ENCODE measurements at places on chromosomes 16 and 17.

DNA sequence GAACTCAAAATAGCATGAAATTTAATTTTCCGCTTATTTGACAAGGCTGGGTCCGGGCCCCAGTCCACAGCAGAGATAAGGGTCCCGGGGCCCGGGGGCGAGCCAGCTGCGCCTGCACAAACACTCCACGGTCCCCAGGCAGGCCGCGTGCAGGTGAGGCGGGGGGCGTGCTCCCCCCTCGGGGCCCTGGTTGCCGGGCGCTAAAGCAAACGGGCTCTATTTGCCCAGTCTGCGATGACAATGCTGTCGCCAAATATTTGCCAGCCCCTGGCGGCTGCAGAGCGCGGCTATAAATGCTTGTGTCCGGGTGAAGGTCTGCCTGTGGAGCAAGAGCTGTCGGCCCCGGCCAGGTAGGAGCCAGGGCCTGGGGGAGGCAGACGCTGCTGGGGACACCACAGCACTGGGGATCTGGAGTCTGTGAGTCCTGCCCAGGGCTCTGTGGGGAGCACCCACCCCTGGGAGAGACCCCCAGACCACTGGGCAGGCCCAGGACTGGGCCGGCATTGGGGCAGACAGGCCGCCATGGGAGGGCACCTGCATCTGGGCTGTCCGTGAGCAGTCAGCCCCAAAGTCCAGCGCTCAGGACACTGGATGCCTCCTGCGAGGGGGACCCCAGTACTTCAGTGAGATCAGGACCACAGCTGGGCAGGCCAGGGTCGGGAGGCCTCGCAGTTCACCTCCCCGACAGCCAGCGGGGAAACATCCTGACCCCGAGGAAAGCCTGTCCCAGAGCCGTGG is at the start of gene PERCC1:
Gene PERCC1, plus strand, starts transcription at position 320 of the 738 bp plus-strand sequence. CDS start 1,516 bp downstream, outside the sequence.
- no peaks in the 10 kb centered on the region for H3K36me3 ChIP-seq
- H3K4me3 ChIP-seq: no peak within 1 kb of the TSS
- H3K4me1 ChIP-seq: no peaks in the 10 kb centered on the region
- no peak for DNase-seq
- no peak within 1 kb of the TSS for H3K27ac ChIP-seq
- no peaks in the 10 kb centered on the region for H3K27me3 ChIP-seq

DNA sequence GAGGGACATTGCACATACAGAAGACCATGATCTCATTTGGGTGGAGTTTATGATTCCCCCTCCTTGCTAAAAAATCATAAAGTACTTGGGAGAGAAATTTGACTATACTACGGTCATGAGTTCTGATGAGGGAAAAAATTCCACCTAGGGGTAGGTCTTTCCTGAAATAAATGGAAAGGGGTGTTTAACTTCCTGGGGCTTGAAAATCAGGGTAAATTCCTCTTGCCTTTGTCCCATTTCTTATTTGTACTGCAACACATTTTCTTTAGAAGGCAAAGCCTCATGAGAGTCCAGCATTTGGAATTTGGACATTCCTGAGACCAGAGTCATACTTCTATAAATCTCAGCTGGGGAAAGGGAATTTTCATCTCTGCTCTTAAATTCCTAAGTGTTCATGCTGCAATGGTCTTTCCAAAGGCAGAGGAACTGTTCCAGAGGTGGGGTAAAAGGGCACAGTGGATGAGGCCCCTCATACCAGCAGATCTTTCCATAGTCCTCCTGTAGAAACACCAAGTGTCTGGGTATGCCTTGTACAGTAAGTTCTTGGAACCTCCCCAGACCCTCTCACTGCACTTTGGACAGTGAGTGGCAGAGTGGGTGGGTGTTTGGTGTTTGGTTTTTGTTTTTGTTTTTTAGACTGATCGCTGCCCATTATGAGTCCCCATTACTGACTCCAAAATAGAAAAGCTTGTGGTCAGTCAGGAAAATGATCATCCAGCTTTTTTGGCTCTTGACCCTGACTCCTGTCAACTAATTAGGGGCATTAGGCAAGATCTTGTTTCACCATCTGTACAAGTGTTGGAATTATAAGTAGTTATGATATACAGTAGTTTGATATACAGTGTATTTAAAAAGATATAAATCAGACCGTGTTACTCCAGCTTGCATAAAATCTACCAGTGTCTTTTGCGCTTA is 6.0 kb downstream of the LYRM1 start:
- no peaks in the 10 kb centered on the region for H3K27me3 ChIP-seq
- H3K4me1 ChIP-seq: peaks cover 58% of the 10 kb centered on the region

DNA sequence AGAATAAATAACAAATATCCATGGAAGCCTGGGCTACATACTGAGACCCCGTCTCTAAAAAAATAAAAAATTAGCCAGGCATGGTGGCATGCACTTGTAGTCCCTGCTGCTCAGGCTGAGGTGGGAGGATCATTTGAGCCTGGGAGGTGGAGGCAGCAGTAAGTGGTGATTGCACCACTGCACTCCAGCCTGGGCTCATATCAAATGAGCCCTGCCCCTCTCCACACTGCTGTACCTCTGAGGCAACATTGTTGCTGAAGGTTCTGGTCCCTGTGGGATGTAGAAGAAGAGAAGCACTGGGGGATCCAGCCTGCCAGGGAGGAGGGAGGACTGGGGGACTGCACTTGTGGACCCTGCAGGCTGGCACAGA is 11.4 kb upstream of the ARHGAP23 start:
- peaks cover 28% of the 10 kb centered on the region for H3K27me3 ChIP-seq
- H3K4me3 ChIP-seq: no peak overlapping the region
- no peak for DNase-seq

- no peak overlapping the region for H3K27ac ChIP-seq
- no peaks in the 10 kb centered on the region for H3K27me3 ChIP-seq
- no peaks in the 10 kb centered on the region for H3K36me3 ChIP-seq
- H3K4me3 ChIP-seq: no peak overlapping the region
- no peak for DNase-seq
Measured at GRCh38 chr16:61324044-61324443, 712.2 kb downstream of the CDH8 start.

GRCh38 chr16:23356941-23357340 is 54.8 kb downstream of the SCNN1B start:
- H3K4me3 ChIP-seq: no peak overlapping the region
- DNase-seq: no peak
- H3K27me3 ChIP-seq: no peaks in the 10 kb centered on the region
- no peaks in the 10 kb centered on the region for H3K36me3 ChIP-seq
- H3K4me1 ChIP-seq: no peaks in the 10 kb centered on the region

DNA sequence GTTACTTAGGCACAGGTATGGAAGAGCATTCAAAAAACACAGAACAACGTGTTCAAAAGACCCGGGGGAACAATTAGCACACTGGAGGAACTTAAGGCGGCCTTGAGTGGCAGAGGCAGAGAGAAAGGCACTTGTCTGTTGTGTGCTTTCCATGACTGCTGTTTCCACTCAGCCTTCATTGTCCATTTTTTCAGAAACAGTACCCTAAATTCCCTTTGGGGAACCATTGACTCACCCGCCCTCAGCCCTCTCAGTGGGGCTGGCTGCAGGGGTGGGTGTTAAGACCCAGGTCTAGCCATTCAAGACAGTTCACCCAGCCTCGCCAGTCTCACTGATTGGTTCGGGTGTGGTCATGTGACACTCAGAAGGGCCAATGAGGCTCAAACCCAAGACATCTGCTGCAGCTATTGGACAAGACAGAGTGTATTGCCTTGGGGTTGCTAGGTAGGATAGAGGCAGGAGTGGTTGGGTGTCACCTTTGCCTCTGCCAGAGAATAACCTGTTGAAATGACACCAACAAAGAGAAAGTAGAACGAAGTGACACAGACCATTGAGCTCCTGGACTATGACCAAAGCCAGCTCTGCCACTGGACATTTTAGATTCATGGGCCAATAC is 19.6 kb upstream of the CEP20 start:
- no peak overlapping the region for H3K4me3 ChIP-seq
- H3K27me3 ChIP-seq: no peaks in the 10 kb centered on the region
- no peak overlapping the region for H3K27ac ChIP-seq
- peak; percentile 30 for DNase-seq
- no peaks in the 10 kb centered on the region for H3K4me1 ChIP-seq

GRCh38 chr17:12422651-12423050 is 243.0 kb upstream of the MYOCD start:
- H3K4me1 ChIP-seq: no peaks in the 10 kb centered on the region
- DNase-seq: no peak
- no peak overlapping the region for H3K27ac ChIP-seq
- no peak overlapping the region for H3K4me3 ChIP-seq
- H3K27me3 ChIP-seq: no peaks in the 10 kb centered on the region

GRCh38 chr17:61087024-61087423 is 312.6 kb upstream of the TBX2 start:
- H3K36me3 ChIP-seq: no peaks in the 10 kb centered on the region
- no peak overlapping the region for H3K27ac ChIP-seq
- no peak overlapping the region for H3K4me3 ChIP-seq
- no peak for DNase-seq

GRCh38 chr16:29815032-29815721 is 775 bp upstream of the PAGR1 start:
- DNase-seq: no peak
- H3K27me3 ChIP-seq: no peaks in the 10 kb centered on the region
- peaks cover 8% of the 10 kb centered on the region for H3K36me3 ChIP-seq
- peak overlapping the region; percentile 94 for H3K27ac ChIP-seq
- H3K4me1 ChIP-seq: peaks cover 40% of the 10 kb centered on the region

GRCh38 chr16:75203667-75204409 is 3.1 kb downstream of the CTRB2 start:
- no peak overlapping the region for H3K27ac ChIP-seq
- H3K4me1 ChIP-seq: no peaks in the 10 kb centered on the region
- no peaks in the 10 kb centered on the region for H3K27me3 ChIP-seq
- DNase-seq: no peak
- H3K36me3 ChIP-seq: no peaks in the 10 kb centered on the region
- H3K4me3 ChIP-seq: no peak overlapping the region

GRCh38 chr16:61887903-61888302 is 148.3 kb downstream of the CDH8 start:
- H3K27ac ChIP-seq: no peak overlapping the region
- H3K4me3 ChIP-seq: no peak overlapping the region
- H3K36me3 ChIP-seq: no peaks in the 10 kb centered on the region
- no peak for DNase-seq
- H3K27me3 ChIP-seq: no peaks in the 10 kb centered on the region

DNA sequence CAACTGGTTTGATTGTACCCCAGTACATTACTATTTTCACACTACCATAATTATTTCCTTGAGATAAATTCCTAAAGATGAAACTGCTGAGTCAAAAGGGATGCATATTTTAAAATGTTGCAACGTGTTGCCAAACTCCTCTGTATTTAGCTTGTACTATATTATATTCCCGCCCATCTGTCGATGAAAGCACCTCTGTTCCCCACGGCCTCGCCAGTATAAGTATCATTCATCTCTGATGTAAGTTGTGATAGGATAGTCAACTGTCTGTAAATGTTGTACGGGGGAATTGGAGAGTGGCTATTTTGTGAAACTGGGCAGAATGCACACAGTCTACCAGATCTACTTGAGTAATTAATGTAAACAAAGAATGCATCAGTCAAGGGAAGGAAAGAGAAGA is 47.7 kb upstream of the TNRC6A start:
- no peak overlapping the region for H3K27ac ChIP-seq
- H3K4me1 ChIP-seq: peaks cover 8% of the 10 kb centered on the region
- H3K27me3 ChIP-seq: no peaks in the 10 kb centered on the region
- DNase-seq: peak; percentile 18
- H3K36me3 ChIP-seq: no peaks in the 10 kb centered on the region
- no peak overlapping the region for H3K4me3 ChIP-seq

- no peak overlapping the region for H3K4me3 ChIP-seq
- peaks cover 22% of the 10 kb centered on the region for H3K27me3 ChIP-seq
- H3K36me3 ChIP-seq: no peaks in the 10 kb centered on the region
- peaks cover 2% of the 10 kb centered on the region for H3K4me1 ChIP-seq
Measured at GRCh38 chr17:72113751-72114150, 7.1 kb upstream of the SOX9 start.

DNA sequence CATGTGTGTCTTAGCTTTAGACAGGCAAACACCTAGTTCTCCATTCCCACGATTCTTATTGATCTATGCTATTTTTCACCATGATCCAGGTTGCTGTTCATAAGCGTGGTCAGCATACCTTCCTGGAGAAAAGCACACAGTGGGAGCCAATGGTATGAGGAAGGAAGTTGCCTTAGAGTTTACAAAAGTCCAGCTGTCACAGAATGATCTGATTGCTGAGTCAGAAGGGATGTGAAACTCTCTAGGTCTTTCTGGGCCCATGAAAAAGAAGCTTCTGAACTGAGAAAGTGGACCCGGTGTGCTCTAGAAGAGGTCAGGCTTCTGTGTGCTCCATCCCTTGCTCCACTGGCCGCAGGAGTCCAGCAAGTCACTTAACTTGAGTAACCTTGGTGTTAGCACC is 71.0 kb upstream of the CCL1 start:
- H3K36me3 ChIP-seq: no peaks in the 10 kb centered on the region
- DNase-seq: no peak
- no peak overlapping the region for H3K4me3 ChIP-seq
- no peaks in the 10 kb centered on the region for H3K27me3 ChIP-seq
- H3K27ac ChIP-seq: no peak overlapping the region

DNA sequence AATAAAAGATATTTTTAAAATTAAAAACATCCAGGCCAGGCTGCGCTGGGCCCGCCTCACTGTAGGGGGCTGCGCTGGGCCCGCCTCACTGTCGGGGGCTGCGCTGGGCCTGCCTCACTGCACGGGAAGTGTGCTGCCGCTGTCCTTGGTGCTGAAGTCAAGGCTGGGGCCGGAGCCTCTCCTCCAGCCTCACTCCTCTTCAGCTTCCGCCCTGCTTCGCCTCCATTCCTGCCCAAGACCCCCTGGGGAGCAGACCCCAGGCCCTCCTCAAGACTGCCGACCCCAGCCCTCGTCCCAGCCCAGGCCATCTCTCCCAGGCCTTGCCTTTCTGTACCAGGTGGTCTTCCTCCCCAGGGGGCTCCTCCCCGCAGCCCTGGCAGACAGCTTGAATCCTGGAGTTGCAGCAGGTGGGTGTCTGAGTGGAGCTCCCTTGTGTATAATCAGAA is 26.2 kb downstream of the ENDOV start:
- H3K27ac ChIP-seq: no peak overlapping the region
- peaks cover 4% of the 10 kb centered on the region for H3K27me3 ChIP-seq
- peak; percentile 39 for DNase-seq
- H3K4me3 ChIP-seq: no peak overlapping the region

DNA sequence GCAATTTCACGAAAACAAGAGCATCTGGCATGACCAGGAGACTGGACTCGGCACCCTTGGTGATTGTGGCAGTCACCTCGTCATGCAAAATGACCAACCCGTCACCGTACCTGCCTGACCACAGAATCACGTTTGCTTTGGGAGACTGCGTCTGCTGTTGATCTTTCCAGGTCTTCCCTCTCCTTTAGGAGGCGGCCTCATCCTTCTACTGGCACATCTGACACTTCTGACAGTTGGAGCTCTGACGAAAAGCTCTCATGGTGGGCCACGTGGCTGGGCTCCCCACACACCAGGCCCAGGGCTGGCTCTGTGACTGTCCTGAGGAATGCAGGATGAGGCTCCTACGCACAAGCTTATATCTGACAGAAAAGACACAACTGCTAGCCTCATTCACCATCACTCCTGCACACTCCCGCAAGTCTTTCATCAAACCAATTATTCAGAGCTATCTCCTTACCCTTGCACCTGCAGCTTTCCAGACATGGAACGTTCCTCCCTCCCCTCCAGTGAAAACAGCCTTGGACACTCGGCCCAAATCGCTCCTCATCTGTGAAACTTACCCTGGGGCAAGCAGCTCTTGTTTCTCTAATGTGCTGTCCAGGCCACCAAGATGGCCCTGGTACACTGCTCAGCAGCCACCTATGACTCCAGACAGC is 3.6 kb downstream of the TRAP1 start:
- no peaks in the 10 kb centered on the region for H3K27me3 ChIP-seq
- H3K4me1 ChIP-seq: peaks cover 9% of the 10 kb centered on the region
- H3K36me3 ChIP-seq: peaks cover 8% of the 10 kb centered on the region
- H3K4me3 ChIP-seq: no peak overlapping the region

All from fibroblast of lung (primary cell).